Head of caudate nucleus (tissue), 42 donors: ENCODE measurements at places on chromosomes 16 and 17.

DNA sequence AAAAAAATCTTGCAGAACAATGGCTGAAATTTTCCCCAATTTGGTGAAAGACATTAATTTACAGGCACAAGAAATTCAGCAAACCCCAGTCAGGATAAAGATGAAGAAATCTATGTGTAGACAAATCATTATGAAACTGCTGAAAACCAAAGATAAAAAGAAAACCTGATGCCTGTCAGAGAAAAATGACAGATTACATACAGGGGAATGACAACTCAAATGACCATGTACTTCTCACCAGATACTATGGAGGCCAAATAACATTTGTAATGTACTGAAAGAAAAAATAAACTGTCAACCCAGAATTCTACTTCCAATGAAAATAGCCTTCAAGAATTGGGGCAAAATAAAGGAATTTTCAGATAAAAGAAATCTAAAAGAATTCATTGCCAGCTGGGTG is 7.2 kb upstream of the XAF1 start:
- no peak for DNase-seq

DNA sequence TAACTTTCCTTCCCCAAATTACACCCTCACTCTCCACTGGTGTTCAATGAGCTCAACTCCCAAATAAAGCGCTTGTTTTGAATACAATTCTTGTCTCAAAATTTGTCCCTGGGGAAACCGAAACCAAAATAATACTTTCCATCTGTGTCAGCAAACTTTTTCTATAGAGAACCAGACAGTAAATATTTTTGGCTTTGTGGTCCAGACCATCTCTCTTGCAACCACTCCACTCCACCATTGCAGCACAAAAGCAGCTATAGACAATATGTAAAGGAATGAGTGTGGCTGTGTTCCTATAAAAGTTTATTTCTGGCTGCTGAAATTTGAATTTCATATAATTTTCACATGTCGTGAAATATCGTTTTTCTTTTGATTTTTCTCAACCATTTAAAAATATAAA is 84.6 kb upstream of the ERCC4 start:
- no peak for DNase-seq

GRCh38 chr16:930511-930910 is 40.3 kb downstream of the LMF1 start:
- no peak for DNase-seq

DNA sequence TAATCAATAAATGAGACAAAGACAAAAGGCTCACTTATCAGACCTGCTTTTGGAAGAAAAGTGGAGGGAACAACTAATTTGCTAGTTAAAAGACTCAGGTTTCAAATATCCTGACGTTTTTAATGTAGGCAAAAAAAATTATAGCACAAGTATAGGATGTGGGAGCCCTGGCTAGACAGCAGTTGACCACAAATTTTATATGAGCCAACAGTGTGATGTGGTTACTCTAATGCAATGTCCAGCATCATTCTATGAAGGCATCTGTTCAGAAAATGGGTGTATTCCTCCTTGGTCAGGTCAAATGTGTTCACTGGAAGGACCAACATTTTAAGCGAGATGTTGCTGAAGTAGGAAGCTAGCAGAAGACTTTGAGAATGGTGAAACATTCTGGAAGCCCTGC is 237.4 kb downstream of the MAP2K6 start:
- no peak for DNase-seq

- DNase-seq, result no peak
Measured at GRCh38 chr17:48556576-48557401, 11.9 kb upstream of the HOXB2 start.

- DNase-seq, result no peak
Measured at GRCh38 chr16:66441586-66442375, 14.7 kb downstream of the BEAN1 start.

DNA sequence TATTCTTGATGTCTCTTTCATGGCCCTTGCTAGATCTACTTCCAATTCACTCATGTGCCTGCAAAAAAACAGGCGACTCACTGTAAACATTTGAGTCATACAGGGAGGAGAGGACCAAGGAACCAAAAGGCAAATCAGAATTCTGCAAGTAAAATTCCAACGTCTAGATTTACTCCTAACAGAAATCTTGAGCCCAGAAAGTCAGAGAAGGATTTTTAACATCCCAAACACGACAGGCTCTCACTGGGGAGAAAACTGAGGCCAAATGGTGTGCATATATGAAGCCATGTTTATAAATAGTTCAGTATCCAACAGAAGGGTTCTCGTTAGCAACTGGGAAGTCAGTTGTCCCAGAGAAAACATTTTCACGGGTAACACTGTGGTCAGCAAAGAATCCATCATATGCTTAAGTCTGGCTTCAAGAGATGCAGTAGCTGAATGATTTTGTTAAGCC is 40.1 kb downstream of the LITAF start:
- DNase-seq, result no peak

DNA sequence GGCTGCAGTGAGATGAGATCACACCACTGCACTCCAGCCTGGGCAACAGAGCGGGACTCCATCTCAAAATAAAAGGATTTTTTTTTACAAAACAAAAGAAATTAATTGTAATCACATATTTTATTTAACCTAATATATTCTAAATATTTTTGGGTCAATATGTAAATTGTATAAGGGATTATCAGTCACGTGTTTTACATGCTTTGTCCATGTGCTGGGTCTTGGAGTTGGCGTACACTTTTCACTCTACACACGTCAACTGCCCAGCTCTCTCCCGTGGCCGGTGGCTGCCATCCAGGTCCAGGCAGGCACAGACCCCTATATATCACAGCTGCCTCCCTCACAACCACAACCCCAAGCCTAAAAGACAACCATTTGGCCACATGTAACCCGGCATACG is 68.1 kb downstream of the RBFOX3 start:
- no peak for DNase-seq

- no peak for DNase-seq
Measured at GRCh38 chr17:29181226-29181625, 1.0 kb upstream of the MYO18A start.

GRCh38 chr17:57086069-57086930 is 1.3 kb downstream of the AKAP1 start:
- peak; percentile 22 for DNase-seq

DNA sequence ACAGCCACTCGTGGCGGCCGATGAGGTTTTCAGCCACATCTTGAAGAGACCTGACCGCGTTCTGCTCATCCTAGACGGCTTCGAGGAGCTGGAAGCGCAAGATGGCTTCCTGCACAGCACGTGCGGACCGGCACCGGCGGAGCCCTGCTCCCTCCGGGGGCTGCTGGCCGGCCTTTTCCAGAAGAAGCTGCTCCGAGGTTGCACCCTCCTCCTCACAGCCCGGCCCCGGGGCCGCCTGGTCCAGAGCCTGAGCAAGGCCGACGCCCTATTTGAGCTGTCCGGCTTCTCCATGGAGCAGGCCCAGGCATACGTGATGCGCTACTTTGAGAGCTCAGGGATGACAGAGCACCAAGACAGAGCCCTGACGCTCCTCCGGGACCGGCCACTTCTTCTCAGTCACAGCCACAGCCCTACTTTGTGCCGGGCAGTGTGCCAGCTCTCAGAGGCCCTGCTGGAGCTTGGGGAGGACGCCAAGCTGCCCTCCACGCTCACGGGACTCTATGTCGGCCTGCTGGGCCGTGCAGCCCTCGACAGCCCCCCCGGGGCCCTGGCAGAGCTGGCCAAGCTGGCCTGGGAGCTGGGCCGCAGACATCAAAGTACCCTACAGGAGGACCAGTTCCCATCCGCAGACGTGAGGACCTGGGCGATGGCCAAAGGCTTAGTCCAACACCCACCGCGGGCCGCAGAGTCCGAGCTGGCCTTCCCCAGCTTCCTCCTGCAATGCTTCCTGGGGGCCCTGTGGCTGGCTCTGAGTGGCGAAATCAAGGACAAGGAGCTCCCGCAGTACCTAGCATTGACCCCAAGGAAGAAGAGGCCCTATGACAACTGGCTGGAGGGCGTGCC is 30.1 kb downstream of the CIITA start:
- DNase-seq, result no peak

- no peak for DNase-seq
Measured at GRCh38 chr16:79451196-79451816, 149.2 kb downstream of the MAF start.

DNA sequence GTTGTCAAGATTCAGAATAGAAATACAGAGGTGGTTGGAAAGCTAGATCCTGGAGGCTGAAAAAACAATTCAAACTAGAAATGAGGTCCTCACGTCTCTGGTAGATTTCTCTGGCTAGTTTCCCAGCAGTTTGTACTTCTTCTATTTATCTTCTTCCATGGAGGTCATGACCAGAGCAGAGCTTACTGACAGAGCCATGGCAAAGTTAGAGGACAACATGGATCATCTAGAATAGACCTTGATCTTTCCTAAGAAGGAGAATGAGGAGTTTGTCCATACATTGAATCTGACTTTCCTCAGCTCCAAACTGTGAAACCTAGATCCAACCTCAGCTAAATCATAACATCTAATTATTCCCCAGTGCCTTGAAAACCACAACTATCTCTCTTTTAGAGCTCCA is 900.8 kb upstream of the GOT2 start:
- DNase-seq, result no peak

DNA sequence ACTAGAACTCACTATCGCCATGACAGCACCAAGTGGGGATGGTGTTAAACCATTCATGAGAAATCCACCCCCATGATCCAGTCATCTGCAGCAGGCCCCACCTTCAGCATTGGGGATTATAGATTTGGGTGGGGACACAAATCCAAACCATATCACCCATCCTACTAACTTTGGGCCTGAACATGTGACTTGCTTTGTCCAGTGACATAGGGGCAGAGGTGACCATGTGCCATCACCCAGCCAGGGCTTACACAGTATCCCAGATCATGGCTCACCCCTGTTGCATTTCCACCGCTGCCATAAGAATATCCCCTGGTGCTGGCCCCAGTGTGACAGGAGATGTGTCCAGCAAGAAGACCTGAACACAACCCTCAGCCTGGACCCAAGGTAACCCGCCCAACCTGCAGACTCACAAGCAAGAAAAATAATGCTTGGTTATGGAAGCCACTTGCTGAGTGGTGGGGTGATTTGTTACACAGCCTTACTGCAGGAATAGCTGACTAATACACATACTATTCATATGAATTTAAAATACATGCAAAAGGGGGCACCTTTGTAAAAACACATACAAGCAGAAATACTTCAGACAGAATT is 130.9 kb downstream of the GSG1L start:
- no peak for DNase-seq

DNA sequence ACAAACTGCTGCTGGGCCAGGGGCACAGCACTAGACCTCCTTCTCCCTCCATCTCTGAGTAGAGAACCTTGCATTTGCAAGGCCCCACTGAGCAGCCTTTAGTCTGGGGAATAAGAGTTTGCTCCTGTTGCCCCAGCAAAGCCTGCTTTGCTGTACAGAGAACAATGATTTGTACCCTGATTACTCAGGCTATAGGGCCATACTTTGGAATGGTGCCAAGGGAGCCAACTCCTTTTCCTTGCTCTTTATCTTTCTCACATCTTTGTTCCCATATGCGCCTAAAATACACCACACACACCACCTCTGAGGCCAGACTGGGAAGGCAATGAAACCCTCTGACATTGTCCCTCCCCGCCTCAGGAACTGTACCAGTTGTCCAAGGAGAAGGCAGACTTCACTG is 21.2 kb downstream of the LIG3 start:
- DNase-seq, result no peak

- DNase-seq, result no peak
Measured at GRCh38 chr17:56020369-56020768, 132.9 kb upstream of the ANKFN1 start.

DNA sequence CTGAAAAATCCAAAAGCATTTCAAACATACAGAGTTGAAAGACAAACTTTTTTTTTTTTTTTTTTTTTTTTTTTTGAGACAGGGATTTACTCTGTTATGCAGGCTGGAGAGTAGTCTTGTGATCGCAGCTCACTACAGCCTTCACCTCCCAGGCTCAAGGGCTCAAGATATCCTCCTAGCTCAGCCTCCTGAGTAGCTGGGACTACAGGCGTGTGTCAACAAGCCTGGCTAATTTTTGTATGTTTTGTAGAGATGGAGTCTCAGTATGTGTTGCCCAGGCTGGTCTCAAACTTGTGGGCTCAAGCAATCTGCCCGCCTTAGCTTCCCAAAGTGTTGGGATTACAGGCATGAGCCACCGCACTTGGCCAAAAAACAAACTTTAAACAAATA is 64.2 kb upstream of the KIFC3 start:
- no peak for DNase-seq

- no peak for DNase-seq
Measured at GRCh38 chr17:3922765-3923164, 6.5 kb upstream of the P2RX1 start.

DNA sequence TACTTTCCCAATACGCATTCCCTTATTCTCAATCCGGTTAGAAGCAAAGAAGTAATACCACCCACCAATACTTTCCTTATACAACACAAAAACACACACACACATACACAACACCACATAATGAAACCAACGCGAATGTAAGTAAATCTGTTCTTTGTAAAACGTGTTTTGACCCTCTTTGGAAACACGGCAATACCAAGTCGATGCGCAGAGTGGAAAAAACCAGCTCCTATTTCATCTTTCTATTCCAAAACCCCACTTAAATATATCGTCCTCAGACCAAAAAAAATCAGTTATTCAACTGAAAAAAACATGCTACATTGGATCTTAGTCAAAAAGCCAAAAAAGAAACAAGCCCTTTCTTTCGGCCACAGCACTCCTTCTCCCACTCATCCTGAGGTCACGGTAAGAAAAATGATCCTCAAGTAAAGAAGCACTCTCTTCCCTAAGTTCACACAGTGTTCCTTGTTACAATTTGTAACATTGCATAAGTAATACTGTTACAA is 31.0 kb upstream of the ARL4D start:
- DNase-seq, result no peak

DNA sequence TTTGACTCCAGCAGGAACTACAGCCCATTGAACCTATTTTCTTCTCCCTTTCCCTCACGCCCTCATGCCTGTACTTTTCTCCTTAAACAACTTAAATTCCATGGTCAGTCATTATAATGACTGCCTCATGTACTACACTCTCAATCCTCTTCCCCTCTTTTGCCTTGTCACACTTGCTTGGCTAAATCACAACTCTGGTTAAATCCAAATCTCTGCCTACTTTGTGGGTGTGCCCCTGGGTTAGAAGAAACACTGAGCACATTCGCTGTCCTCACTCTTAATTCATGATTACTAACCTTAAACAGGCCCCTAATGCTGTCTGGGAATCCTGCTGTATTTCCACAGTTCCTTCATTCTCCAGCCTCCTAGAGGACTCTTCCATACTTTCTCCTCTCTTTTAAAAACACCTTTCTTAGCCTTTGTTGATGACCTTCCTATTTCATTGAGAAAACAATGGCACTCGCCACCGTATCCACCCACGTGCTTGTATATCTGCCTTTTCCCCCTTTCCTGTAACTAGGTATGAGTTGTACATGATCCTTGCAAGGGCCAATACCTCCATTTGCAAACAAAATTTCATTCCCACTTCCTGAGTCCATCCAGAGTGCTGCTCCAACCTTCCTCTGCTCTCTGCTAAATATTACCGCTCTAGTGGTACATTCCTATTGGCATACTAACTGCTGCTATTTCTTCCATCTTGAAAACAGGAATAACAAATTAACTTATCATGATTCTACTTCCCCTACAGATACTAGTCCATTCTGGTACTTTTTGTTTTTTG is 28.9 kb downstream of the ZNRF1 start:
- DNase-seq, result no peak
